ENCODE measurements at places on chromosomes 11 and 22.

DNA sequence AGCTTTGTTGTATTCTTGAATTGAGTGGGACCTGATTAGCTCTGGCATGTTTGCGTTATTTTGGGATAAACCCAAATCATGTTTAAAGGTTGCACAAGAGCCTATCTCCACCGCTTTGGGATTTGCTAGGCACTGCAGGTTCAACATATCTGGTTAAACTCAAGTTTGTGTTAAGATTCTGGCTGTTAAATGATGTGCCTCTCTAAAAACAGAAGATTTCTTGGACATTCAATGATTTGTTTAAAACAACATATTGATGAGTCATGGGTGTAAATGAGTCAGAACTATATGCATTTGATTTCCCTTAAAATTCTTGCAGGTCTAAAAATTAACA, 67.4 kb downstream of the AMOTL1 start:
- no peak for DNase-seq

DNA sequence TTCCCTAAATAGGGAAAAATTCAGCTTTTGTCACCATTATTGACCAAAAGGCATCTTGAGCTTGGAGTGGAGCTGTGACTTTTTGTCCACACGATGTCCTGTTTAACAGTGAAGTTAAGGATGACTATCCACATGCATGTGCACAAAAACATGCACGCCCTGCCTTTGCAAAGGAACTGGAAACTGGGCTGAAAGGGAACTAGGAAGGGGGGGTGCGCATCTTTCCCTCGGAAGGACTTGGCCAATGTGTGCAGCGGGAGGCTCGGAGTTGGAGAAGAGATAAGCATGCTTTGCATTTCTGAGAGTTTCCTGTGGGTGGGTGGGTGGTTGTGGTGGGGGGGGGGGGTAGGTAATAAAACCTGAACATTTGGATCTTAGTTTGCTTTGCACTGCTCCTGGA, 411 bp upstream of the KIRREL3 start:
- no peak for DNase-seq

DNA sequence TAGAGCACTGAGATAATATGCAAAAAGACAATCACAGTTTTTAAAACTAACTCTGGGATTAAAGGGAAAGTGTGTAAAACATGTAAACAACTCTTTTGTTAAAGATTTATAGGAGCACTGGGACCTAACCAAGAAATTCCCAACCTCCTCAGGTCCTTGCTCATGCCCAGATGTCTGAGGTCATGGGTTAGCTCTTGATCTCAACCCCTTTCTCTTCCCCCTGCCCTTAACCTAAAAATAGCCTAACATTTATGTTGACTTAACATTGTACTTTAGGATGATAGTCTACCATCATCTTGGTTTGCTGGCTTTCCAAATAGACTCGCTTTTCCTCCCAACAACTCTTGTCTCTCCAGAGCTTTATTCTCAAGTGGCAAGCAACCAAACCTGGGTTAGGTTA, 258.2 kb upstream of the FAT3 start:
- DNase-seq: no peak

DNA sequence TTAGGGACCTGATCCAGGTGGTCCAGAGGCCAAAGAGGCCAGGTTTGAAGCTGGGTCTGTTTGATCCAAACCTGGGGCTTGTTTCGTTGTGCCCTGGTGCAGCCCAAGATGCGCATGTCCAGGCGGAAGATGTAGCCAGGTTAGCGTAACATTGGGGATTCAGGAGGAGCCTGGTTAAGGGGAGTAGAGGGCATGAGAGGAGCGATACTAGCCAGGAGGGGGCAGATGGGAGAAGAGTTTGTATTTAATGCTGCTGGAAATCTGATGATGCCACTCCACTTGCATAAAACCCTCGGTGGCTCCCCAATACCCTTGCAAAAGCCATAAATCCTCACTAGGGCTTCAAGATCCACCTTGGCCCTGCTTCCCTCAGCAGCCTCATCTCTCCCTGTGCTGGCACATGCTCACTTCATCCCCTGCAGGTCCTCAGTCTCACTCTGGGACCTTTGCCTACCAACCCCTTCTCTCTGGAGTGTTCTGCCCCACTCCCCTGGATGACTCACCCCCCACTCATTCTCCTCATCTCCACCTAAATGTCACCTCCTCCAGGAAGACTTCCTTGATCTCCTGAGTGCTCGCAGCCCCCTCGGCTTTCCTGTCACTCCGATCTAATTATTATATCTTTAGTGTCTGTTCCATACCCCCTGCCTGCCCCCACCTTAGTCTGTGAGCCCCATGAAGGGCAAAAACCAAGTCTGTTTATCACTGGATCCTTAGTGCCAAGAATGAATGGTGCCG, 95.9 kb downstream of the MIAT start:
- DNase-seq: no peak

- no peak for DNase-seq
These were observed 4.7 kb downstream of the CCDC34 start for GRCh38 chr11:27358296-27358695.

GRCh38 chr11:132531921-132532320, 1000.4 kb downstream of the OPCML start:
- no peak for DNase-seq

- no peak for DNase-seq
These were observed 114.9 kb downstream of the KCNQ1 start for GRCh38 chr11:2559527-2560311.

- DNase-seq: no peak
These were observed 233.9 kb downstream of the FAT3 start for GRCh38 chr11:92458486-92458885.

DNA sequence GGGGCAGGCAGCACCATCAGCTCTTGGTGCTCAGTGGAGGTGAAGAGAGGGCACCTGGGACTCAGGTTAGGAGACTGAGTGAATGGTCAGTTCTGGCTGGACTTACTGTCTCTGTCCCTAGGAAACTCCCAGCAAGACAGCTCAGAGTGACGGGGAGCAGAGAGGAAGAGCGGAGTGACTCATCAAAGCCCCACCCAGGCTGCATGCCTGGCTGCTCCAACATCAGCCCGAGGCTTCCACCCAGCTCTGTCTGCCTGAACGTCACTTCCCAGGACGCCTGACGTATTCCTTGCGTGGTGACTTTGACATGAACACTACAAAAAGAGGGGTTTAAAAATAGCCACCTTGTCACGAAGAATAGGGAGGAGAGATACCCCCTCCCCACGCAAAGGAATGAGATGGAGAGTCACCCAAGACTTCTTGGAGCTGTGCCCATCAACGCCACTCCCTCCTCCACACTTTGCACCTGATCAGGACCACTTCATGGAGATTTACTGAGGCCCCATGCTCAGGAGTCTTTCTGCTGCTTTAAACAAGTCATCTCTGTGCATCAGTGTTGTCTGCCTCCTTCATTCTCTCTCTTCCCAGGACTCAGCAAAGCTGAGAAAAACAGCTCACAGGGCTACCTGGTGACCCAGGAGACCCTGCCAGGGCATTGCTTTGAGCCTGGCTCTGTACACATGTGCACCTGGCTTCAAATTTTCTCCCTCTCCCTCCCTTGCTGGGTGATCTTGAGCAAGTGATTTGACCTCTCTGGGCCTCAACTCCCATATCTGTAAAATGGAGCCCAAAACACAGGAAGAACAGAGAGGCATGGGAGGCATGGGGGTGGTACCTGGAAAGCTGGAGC, 83.1 kb downstream of the MN1 start:
- no peak for DNase-seq

DNA sequence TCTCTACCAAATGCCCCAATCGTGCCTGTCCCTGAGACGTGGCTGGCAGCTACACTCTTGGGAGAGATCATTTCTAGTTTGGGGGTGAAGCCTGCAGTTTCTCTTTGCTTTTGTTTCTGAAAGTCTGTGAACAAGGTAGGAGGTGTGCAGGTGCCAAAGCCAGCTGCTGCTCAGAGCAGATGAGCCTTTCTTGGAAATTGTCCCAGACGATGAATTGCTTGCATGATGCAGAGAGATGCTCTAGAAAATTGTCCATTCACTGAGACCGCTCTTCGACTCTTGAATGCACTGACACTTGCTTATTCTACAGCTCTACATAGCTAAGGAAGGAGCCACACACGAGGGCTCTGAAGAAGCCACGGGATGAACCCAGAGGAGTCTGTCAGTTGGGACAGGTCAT, 225.6 kb upstream of the E2F8 start:
- no peak for DNase-seq

- peak; percentile 22 for DNase-seq
These were observed 57.9 kb downstream of the CD82 start for GRCh38 chr11:44623341-44623730.

GRCh38 chr11:112631333-112631732, 329.9 kb upstream of the NCAM1 start:
- no peak for DNase-seq

DNA sequence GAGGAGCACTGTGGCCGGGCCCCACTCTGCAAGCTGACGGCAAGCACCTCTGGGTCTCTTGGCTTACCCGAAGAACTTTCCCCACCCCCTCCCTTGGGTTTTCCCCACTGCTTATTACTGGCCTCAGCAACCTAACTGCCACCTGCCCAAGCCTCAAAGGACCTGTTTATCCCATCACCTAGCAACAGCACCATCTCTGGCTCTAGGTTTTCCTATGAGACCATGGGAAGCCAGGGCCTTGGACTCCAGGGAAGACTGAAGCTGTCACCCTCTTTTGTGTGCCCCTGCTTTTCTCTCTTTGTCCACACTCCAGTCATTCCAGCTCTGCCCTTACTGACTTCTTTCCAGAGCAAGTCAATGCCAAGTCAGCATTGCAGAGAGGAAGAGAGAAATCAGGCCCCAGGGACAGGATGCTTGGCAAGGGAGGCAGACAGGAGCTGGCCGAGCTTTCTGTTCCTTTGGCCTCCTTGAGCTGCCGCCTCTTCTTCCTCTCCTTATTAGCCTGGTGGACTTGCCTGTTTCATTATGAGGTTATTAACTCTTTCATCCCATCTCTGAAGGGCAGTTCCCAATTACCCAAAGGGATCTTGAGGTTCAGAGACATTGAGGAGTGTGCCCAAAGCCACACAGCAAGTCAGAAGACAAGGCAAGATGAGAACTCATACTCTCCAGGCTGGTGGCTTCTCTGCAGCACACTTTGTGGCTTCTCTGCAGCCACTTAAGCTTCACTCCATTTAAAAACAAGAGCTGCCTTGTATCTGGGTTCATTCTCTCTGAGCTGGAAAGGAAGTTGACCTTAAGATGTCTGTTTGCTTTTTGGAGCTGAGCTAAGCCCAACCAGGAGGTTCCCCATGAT, at the start of gene SMIM35:
SMIM35 (minus strand) TSS at position 51 of the 856 bp plus-strand sequence. CDS start 206 bp downstream, outside the sequence.
- DNase-seq: no peak

Data from NCI-H2081 (cell line).